ENCODE measurements at places on chromosomes 12 and 14.
A peak's percentile ranks its signal among the peaks of the same experiment; 100 is the strongest.

DNA sequence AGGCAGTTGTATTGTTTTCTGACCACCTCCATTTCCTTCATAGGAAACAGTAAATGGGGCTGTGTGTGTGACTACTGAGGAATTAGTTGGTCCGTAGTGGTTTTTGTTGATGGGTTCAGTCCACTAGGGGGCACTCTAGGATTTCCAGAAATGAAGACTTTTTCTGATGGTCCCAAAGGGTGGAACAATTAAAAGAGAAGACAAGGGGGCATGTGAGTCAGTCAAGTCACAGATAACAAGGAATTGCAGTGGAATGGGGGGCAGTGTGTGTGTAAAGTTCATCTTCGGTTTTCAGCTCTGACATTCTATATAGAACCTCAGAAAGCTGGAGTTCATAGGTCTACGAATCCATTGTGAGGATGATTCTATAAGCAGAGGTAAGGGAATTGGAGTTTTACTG, 186.6 kb upstream of the OR4E1 start:
- no peak for DNase-seq

GRCh38 chr14:100221533-100222223, 17.3 kb upstream of the YY1 start:
- DNase-seq = peak; percentile 35

- no peak for DNase-seq
Observed at GRCh38 chr14:77103951-77104350, 5.9 kb downstream of the CIPC start.

DNA sequence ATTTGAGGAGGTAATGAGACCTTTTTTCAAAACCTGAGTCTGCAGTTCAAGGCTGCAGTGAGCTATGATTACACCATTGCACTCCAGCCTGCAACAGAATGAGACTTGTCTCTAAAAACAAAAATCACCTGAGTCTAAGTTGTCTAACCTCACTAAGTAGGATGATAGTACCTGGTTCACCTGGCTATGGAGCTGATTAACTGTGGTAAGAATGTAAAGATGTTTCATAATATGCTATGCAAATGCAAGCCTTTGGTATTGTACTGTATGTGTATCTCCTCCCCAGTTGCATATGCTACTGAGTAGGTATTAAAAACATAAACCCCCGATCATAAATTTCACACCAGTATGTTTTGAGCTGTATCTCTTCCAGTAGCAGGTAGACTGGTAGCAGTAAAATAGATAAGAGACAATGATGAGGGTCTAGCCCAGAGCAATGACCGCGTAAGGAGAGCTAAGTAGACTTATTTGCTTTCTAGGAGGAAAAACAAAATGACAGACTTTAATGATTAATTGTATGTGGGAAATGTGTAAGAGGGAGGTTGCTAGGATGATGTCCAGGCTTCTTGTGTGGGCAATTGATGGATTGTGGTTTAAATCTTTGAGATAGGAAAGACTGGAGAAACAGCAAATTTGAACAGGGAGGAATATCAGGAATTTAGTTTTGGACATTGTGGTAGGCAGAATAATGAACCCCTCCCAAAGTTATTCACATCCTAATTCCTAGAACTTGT, 41.6 kb upstream of the EGLN3 start:
- no peak for DNase-seq

- no peak for DNase-seq
Observed at GRCh38 chr14:77157740-77158139, 16.1 kb upstream of the ZDHHC22 start.

DNA sequence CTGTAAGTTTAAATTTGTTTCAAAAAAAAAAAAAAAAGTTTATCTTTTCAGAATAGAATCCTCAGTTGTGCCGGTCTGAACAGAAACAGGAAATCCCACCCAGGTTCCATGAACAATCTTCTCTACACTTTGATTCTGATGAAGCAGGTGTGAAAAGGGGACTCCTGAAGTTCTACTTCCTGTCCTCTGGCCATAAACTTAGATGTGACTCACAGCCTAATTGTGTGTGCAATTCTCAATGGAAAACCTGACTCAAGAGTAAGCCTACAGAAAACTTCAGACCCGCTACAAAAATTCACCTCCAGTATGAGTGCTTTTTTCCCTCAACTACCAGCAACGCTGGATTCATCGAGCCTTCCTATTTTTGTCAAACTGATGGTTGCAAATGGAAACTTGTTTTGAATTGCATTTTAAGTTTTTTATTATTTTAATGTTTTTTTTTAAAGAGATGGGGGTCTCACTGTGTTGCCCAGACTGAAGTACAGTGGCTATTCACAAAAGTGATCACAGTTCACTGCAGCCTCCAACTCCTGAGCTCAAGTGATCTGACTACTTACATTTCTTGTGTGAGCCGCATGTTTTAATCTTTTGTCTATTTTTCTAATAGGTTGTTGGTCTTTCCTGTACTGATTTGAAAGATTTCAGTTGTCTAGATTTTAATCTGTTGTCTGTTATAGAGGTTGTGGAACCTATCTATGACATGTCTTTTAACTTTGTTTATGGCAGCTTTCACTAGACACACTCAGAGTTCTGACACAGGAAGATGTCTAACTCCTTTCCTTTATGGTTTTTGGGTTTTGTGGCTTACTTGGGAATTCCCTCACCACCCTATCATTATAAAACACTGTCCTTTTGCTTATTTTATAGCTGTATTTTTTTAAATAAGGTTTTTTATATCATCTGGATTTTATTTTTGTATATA, 37.6 kb downstream of the ATG14 start:
- DNase-seq = no peak

DNA sequence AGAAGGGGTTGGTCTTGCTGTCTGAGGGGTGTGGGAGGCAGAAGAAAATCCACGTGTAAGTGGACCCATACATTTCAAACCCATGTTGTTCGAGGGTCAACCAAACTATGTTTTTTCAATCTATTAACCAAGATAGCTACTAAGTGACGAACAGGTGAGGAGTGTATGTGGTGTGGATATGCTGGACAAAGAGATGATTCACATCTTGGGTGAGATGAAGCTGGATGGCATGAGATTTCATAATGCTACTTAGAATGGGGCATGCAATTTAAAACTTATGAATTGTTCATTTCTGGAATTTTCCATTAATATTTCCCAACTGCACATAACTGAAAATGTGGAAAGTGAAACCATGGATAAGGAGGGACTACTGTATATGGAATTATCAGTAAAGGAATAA, 17.9 kb upstream of the KTN1 start:
- DNase-seq = no peak

DNA sequence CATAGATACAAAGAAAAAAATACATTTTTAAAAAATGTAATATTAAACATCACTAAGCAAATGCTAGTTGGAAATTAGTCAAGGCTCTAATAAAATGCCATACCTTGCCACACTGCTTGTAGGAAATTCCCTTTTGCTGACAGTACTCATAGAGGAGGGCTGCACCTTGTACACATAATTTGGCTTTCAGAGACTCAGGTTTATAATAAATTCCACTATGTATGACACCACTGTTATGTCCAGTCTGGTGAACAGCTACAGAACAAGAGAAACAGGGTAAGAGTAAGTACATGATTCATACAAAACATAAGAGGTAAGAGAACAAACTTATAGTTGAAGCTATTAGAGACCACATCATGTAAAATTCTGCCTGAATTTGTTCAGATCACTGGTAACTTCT, 10.1 kb downstream of the L2HGDH start:
- no peak for DNase-seq

- no peak for DNase-seq
Observed at GRCh38 chr14:72433511-72433910, 460.4 kb downstream of the DPF3 start.

- no peak for DNase-seq
Observed at GRCh38 chr12:91109148-91109564, 2.1 kb downstream of the LUM start.

DNA sequence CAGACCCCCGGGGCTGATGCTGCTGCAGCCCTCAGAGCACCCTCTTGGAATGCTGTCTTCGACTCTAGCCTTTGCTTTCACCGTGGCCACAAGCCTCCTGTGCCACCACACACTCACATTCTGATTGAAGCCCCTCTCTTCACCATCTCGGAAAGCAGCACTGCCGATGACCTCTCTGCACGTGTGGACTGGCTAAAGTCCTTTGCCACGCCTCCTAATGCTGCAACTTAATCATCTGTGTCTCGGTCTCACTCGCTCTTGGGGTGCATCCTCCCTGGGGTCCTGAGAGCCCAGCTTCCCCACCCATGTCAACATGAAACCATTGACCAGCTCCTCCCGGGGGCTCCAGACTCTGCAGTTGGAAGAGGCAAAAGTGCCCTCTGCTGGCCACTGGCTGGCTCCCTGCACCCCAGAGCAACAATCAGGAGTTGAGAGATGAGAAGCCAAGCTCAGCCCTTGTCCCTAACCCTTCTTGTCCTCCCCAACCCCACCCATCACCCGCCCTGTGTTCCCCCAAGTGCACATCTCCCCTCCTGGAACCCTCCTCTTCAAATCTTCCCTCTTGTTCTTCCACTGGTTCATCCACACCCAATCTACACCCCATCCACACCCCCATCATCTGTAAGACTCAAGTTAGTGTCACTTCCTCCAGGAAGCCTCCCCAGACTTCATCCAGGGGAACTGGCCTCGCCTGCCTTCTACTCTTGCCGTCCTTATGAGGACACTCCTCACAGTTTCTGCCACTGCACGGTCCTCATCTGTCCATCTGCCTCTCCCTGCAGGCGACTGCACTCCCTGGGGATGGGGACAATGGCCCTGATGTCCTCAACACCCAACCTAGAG, 23.6 kb upstream of the FAM181A start:
- no peak for DNase-seq

GRCh38 chr12:6953442-6954315, 2.5 kb downstream of the PTPN6 start:
- peak; percentile 74 for DNase-seq

GRCh38 chr12:114858388-114859146, 174.6 kb upstream of the TBX3 start:
- no peak for DNase-seq

DNA sequence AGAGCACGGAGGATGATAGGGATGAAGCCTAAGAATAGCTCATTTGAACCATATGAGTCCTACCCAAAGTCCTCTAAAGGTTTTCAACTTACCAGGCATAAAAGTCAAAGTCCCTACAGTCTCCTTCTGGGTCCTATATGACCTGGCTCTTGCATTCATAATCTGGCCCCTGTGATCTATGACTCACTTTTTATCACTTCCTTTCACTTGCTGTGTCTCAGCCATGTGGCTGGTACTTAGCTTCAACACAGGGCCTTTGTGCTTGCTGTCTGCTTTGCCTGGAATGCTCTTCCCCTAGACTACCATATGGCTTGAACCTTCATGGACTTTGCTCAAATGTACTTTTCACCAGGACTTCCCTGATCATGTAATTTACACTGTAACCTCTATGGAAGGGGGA, 137.6 kb upstream of the TMTC1 start:
- no peak for DNase-seq

GRCh38 chr12:16281157-16281556, 3.7 kb upstream of the SLC15A5 start:
- no peak for DNase-seq

DNA sequence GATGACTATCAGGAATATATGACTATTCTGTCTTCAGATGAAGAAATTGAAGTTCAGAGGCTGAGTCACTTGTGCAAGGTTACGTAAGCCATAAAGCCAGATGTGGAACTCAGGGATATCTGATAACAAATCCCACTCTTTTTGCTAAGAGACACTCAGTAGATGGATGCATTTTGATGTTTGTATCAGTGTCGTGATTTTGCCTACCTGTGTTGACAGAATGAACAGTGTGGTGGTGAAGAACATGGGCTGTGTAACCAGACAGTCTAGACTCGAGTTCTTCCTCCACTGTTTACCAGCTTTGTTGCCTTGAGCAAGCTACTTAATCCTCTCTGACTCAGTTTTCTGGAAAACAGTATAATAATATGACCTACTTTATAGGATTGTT, 93.9 kb downstream of the DAAM1 start:
- no peak for DNase-seq

- DNase-seq = no peak
Observed at GRCh38 chr14:95085321-95085720, 72.0 kb downstream of the DICER1 start.

DNA sequence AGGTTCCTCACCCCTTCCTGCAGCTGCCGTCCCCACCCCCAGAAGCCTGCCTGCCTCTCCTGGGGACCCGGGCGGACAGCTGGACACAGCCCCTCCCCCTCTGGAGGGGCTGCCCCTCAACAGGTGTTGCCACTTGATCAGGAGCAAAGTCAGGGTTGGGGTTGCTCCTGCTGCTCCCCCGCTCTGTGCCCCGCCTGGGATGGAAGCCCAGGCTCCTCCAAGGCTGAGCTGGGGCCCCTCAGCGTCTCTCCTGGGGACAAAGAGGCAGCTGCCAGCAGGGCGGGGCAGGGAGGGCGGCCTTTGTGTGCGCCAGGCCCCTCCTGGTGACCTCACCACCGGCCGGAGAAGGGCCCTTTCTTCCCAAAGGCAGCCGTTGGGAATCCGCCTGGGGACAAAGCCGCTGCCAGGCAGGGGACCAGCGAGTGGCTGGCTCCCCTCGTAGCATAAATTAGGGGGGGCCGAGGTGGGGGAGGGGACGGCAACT, 13.7 kb downstream of the TRMT61A start:
- DNase-seq = no peak

- DNase-seq = no peak
Observed at GRCh38 chr12:47312808-47313426, 233.2 kb upstream of the AMIGO2 start.

- DNase-seq = no peak
Observed at GRCh38 chr14:68561531-68562007, 231.3 kb downstream of the ZFP36L1 start.

GRCh38 chr12:94405413-94406116, 54.1 kb downstream of the CEP83 start:
- DNase-seq = no peak

- DNase-seq = no peak
Observed at GRCh38 chr14:79613625-79614024, 597.7 kb downstream of the DIO2 start.

DNA sequence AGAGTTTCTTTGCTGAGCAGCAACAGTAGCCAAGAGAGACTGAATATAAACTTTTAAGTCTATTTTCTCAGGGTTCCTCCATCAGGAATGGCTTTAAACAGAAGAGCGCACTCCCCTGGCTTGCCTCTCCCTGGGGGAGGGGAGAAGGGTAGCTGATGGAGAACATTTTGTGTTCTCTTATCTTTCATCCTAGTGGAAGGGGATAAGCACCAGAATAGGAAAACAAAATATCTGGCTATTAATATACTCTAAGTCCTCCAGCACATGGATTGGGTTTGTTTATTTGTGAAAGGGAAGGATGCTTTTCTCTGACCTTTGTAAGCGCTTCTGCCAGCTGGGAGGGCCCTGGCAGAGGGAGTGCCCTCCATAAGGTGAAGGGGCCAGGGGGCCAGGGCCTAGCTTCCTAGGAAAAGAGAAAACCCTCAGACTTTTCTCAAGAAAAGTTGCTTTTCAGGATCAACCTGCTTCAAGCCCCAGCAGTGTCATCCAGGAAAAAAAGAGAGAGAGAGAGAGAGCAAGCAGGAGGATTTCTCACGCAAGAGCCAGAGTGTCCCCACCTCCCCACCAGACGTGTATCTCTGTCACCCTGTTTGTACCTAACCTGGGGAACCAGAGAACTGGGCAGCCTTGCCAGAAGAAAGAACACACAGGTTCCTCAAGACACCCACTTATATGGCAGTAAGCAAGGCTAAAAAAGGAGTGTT, 34.3 kb upstream of the ATP2A2 start:
- DNase-seq = no peak
